Epithelial cell of esophagus (primary cell): ENCODE measurements at places on chromosomes 1 and 21.

DNA sequence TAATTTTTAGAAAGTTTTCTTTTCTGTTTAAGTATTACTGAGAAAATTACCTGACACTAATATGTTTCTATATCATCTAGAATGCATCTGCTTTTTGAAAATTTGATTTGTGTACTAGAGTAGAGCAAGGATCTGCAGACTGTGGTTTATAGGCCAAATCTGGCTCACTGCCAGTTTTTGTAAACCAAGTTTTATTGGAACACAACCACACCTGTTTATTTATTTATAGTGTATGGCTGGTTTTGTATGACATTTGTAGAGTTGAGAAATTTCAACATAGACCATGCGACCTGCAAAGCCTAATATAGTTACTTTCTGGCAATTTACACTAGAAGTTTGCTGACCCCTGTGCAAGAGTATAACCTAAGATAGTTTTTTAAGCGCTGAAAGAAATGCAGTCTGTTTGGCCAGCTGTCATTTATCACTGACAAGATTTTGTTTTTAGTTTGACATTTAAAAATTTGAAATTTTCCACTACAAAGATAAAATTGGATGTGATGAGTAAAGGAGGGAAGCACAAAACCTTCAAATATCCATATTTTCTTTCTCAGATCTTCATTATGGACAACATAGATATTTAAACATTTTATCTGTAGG, 36.1 kb upstream of the CACYBP start:
- DNase-seq, result no peak

GRCh38 chr1:204564835-204565234, 48.6 kb downstream of the MDM4 start:
- DNase-seq, result no peak

GRCh38 chr1:11886986-11887665, 28.4 kb upstream of the NPPB start:
- DNase-seq, result no peak

- DNase-seq, result no peak
Measured at GRCh38 chr1:20445956-20446355, 40.1 kb downstream of the CAMK2N1 start.

DNA sequence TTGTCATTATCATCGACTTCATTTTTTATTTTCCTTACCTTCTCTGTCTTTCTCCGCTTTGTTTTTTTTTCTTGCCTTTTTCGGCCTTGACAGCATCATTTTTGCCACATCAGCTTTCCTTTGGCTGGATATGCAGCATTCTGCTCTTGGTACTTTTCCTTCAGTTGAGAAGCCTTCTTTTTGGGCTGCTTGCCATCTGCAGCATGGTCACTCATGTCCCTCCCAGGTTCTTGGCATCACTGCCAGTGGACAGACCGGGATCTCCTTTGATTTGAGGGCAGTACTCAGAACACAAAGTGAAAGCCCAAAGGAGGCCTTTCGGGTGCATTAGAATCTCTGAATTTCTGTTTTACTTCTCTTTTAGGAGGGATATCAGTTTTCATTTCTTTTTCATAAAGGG, 3.7 kb upstream of the PARP1 start:
- no peak for DNase-seq

GRCh38 chr1:235945775-235946570, 79.3 kb upstream of the LYST start:
- no peak for DNase-seq

DNA sequence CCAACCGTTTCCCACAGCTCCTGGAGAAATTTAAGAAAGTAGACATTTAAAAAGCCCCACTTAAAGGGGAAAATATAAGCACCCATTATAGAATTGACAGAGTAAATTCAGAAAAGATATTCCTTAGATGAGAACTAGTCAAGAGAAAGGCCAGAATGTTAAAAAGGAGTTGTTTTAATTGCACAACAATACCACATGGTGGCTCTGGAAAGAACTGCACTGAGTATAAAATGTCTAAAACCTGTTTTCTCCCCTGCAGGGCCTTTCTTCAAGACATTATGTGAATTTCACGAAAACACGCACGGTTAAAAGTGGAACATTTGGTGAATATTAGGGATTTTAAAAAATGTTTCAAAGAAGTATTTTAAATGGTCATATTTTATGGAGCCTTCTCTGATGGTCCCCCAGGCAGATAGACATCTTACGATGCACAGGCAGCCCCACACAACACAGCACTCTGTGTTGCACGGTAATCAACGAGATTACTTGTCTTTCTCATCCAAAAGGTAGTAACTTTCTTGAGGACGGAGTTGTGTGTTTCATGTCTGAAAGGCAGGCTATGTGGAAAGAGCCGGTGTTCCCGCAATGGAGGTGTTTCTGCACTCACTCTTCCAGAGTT, 101.9 kb downstream of the PRRX1 start:
- peak; percentile 43 for DNase-seq

GRCh38 chr21:43375837-43376477, 51.0 kb downstream of the SIK1 start:
- no peak for DNase-seq
